ENCODE measurements at places on chromosomes 11 and 22. TPM values are rescaled to one million over a fixed set of nuclear protein-coding genes. Genes with fewer than 3 reads are reported as not detected.

DNA sequence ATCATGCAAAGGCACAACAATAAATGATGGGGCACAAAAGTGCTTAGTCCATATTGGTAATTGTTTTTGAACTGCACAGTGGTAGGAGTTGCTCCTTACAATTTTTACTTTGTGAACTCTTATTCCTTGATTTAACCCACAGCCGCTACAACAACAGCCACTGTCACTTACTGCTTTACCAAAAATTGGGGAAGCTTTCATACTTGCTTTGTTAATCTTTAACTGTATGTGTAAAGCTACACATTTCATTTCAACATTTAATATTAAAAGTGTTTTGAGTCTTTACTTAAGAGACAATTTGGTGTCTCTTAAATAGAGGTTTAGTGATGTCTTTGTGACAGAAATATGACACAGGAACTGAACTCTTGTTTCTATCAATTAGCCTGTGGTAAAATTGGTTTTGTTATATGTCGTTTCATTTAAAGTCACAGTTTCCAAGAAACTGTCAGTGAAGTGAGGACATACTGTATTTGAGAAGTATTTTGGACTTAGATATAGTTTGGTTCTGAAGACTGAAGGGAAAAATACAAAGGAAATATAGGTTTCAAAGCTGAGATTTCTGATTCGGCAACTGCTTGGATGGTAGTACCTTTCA lies 6.5 kb upstream of the IL18BP start:
- DNase-seq = no peak

GRCh38 chr11:40924915-40925314 lies 534.5 kb downstream of the LRRC4C start:
- DNase-seq = no peak

- DNase-seq = peak; percentile 64
These were observed 62.7 kb downstream of the LIF start for GRCh38 chr22:30183861-30184278.

- no peak for DNase-seq
These were observed 72.8 kb downstream of the TP53I11 start for GRCh38 chr11:44877571-44878497.

GRCh38 chr11:94424011-94424410 lies 22.8 kb upstream of the GPR83 start:
- no peak for DNase-seq

FIBIN gene
- total RNA-seq = not detected

Data from activated CD8-positive, alpha-beta T cell treated with anti-CD3 and anti-CD28 coated beads, Interleukin-2, amount 10 ng/mL, durations not matched to agents 7 days and 5 days (primary cell).